ENCODE measurements at places on chromosomes 11 and 22.

DNA sequence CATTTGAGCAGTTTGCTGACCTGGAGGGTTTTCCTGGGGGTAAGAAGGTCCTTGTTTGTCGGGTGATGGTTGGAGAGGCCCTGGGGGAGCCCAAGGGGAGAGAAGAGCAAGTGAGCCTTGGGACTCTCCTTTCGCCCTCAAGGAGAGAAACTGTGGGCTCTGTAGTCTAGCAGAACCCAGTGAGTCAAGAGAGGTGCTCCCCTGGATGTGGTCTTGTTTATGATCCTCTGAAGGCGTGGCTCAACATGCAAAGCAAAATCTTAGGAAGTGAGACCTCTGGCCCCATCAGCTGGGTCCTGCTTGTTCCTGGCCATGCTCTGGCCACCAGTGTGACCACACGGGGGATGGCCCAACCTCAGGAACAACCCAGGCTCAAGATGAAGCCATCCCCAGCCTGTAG lies 66.5 kb upstream of the ALX4 start:
- DNase-seq, result no peak

DNA sequence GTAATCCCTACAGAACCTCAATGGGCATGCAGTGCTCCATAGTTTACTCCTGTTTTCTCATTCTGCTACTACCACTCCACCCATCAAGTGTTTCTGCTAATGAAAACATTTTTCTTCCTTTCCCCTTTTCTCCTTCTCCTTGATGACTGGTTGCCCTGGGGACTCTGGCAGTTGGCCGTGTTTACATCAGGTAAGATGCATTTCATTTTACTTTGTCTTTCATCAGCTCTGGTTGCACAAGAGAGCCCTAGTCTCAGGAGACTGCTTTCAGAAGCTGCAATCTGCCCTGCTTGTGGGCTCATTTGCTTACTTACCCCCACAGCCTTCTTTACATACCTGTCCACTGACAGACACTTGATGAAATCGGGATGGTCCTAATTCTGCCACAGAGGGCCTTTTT lies 19.6 kb upstream of the LIMK2 start:
- no peak for DNase-seq

DNA sequence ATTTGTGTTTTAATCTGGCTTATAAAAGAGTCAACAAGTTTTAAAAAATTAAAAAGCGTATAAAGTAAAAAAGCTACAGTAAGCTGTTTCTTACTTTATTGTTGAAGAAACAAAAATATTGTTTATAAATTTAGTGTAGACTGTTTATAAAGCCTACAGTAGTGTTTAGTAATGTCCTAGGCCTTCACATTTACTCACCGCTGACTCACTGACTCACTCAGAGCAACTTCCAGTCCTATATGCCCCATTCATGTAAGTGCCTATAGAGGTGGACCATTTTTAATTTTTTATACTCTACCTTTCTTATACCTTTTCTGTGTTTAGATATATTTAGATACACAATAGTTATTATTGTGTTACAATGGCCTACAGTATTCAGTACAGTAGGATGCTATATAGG lies 12.2 kb downstream of the MPPED2 start:
- no peak for DNase-seq

DNA sequence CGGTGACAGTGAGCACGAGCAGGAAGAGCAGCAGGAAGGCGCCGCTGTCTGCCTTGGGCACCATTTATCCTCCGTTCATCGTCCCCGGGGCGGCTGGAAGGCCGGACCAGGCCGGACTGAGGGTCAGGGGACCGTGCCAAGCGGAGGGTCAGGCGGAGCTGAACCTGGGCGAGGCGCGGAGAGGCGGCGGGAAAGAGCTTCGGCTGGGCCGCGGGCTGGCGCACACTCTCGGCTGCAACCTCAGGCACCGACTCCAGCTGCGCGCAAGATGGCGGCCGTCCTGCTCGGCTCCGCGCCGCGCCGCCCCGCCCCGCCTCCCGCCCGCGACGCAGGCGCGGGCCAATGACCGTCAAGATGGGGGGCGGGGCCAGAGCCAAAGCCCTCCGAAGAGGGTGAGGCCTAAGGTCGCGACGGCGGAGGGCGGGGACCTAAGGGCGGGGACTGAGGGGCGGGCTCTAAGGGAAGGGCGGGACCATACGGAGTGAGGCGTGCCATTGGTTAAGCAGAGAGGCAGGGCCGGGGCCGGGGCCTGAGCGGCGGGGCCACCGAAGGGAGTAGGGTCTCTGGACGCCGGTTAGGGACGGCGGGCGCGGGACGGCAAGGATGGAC lies at the start of gene DGCR2:
DGCR2 (minus strand) TSS at position 270 of the 609 bp plus-strand sequence; CDS start at position 64, 206 bp downstream.
- peak; percentile 92 for DNase-seq

DNA sequence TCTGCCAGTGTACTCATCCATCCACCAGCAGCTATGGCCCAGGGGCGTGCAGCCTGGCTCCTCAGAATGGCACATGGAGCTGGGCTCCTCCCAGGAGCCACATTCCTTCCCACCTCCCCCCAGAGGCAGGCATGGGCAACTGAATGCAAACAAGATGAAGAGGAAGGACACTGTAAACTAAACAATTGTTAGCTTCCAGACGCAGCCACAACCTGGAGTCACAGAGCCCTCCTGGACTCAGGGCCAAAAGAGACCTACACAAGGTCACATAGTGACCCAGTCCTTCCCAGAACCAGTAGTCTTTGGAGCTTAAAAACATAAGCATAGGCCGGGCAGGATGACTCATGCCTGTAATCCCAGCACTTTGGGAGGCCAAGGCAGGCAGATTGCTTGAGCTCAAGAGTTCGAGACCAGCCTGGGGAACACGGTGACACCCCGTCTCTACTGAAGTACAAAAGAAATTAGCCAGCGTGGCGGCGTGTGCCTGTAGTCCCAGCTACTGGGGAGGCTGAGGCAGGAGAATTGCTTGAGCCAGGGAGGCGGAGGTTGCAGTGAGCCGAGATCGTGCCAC lies 30.7 kb upstream of the CLDN5 start:
- DNase-seq, result no peak

DNA sequence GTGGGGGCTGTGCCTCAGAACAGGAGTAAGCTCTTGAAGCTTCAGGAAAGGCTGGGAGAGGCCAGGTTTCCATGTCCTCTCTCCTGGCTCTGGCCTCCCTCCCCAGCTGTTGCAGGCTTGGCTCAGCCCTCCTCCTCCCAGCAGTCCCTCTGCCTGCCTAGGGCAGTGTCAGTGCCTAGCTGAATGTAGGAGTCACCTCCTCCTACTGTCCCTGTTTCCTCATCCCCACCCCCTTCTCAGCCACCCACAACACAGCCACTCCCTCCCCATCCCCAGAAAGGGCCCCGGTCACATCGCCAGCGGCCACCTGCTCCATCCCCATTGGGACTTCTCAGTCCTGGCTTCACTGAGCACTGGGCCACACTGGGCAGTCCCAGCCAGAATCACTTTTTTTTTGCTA lies 2.9 kb upstream of the FBLN1 start:
- DNase-seq, result no peak

- DNase-seq, result no peak
Observed at GRCh38 chr11:96012086-96012824, 88.3 kb upstream of the MTMR2 start.

DNA sequence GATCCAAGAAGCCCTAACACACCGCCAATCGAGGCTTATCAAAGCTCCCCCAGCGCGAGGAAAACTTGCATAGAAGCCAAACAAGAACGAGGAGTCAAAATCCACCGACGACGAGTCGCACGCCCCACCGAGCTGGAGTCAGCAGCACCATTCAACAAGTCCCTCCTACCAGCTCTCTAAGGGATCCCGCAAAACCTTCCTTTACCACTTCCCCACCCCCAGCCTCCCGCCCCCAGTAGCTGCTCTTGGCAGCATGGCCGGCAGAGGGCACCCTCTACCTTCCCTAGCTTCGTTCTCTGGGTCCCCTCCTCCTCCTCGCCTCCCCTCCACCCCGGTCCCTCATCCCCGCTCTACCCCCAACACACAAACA lies 1.4 kb downstream of the BDNF start:
- no peak for DNase-seq

DNA sequence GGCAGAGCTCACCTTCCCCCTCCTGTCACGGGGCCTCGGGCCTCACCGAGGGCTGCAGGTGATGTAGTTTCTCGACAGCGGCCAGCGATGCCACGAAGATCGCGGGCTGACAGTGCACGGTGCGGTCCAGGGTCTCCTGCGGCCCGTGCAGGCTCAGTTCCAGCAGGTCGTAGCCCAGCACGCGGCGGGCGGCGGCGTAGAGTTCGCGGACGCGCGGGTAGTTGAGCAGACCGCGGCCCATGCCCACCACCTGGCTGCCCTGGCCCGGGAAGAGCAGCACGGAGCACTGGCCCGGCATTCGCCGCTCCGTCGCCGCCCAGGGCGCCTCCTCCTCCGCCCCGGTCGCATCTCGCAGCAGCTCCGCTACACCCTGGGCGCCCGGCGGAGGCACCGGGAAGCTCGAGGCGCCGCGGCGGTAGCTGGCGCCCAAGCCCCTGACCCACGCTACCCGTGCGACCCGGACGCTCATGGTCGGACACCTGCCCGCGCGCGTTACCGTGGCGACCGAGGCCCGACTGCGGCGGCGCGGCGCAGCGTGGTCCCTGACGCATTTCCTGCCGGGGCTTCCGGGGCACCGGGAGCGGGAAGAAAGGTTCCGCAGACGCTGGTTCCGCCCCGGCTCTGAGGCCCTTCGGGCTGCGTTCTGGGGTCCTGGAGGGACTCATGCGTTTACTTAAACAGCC lies at the start of gene MCAT:
MCAT (minus strand) TSS at position 519 of the 683 bp plus-strand sequence; CDS start at position 469, 50 bp downstream.
- DNase-seq, result peak; percentile 63

DNA sequence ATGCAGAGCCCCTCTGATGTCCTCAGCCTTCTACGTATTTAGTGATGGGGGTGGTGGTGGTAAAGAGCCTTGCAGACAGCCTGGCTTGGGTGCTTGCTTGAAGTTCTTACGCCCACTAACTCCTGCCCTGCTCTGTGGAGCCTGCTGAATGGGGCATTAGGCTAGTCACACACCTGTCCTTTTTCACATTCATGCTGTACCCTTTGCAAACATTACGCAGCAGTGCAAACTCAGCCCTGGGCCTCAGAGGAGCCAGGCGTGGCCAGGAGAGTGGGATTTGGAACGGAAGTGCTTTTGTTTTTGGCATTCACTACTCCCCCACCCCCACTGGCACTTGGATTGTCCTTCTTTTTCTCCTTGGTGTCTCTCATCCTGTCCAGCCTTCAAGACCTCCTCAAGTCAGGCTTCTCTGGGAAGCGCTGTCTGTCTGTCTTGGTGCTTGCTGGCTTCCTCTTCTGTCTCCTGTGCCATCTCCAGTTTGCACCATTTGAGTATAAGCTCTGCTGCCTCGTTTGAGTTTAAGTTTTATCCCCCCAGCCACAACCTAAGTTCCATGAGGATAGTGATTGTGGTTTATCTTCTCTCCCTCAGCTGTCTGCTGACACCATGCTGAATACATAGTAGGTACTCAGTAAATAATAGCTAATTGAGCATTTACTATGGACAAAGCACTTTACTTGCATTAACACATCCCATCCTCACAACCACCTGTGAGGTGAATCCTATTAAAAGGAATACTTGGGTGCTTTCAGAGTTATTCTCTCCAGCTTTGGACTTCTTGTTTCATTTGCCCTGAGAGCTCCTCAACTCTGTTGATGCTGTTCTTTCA lies 26.7 kb downstream of the ZBTB16 start:
- no peak for DNase-seq

DNA sequence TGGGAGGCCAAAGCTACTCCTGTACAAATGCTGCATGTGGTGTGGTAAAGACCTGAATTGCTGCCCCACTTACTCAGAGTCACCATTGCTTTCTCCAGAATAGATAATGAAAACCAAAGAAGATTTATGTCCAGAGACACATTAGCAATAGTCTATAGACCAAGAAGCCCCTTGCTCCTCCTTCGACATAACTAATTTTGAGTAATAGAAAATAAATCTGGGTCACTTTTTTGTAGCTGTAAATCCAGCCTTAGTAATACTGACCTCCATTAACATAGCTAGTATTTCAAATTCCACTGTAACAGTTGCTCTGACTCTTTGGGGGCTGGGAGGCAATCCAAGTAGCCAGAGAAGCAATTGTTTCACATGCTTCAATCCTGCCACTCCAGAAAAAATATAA lies 145.9 kb downstream of the MAML2 start:
- no peak for DNase-seq

DNA sequence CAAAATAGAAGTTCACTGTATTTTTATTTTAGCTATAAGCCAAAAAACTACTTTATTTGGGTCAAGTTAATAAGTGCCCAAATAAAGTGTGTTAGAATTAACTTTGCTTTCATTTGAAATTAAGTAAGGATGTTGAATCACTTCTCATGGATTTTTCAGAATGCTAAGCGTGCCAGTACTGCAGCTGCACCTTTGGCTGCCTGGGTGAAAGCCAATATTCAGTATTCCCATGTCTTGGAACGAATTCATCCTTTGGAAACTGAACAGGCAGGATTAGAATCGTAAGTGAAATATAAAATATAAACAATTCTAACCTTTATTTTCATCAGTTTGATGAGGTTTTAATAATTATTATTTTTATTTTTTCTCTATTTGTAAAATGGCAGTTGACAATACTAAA lies 113.6 kb downstream of the DYNC2H1 start:
- DNase-seq, result no peak

- DNase-seq, result no peak
Observed at GRCh38 chr11:70763606-70764005, 365.3 kb downstream of the CTTN start.

- no peak for DNase-seq
Observed at GRCh38 chr11:34208266-34209135, 103.1 kb downstream of the NAT10 start.

- no peak for DNase-seq
Observed at GRCh38 chr22:25120761-25121212, 78.9 kb upstream of the CRYBB3 start.

- no peak for DNase-seq
Observed at GRCh38 chr11:82733444-82734119, at the start of gene FAM181B. Gene FAM181B, minus strand, starts transcription at chr11:82733864. Its CDS starts 135 bp downstream, at chr11:82733729.

DNA sequence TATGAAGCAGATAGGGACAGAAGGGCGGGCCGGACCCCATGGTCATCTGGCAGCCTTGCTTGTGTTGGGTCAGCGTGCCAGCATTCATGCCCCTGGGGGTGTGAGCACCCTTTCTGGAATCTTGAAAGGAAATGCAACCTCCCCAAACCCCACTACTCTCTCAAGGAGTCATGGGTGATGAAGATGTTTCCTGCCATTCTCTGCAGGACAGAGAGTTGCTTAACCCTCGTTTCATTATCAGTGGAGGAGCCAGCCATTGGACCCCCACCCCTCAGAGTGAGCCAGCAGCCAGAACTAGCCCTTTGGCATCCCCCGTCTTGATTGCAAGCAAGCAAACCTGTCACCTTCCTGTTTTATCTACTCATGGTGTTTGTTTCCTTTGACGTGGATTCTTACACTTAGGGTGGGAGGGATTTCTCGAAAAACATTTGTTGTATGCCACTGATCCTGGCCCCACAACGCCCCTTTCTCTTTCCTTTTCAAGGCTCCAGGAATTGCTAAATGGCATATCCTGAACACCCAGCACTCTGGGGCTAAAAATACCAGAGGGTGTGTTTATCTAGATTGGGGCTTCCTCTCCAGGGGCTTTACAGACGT lies 258.3 kb downstream of the ETS1 start:
- no peak for DNase-seq

DNA sequence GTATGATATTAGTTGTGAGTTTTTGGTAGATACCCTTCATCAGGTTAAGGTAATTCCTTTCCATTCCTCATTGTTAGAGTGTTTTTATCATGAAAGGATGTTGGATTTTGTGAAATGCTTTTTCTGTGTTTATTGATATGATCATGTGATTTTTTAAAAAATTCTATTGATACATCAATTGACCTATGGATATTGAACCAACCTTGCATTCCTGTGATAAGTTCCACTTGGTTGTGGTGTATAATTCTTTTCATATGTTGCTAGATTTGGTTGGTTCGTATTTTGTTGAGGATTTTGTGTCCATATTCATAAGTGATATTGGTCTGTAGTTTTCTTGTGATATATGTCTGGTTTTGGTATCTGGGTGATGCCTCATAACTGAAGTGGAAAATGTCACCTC lies 6.7 kb downstream of the ANKRD13D start:
- no peak for DNase-seq

- DNase-seq, result no peak
Observed at GRCh38 chr11:61103851-61104423, 1.6 kb downstream of the CD5 start.
